ENCODE measurements at places on chromosomes 3 and 15. TPM values are rescaled to one million over a fixed set of nuclear protein-coding genes. Genes with fewer than 3 reads are reported as not detected.

Gene SNRPN
- 120 TPM for total RNA-seq

Gene PDZRN3
- 0.23 TPM for total RNA-seq

Gene GHSR
- not detected for total RNA-seq

Gene THRB
- total RNA-seq, result 0.23 TPM

Gene THOC7
- total RNA-seq, result 61.8 TPM

Gene TNFSF10
- total RNA-seq, result 180 TPM

Gene RHOV
- not detected for total RNA-seq

All from dermis blood vessel endothelial cell (primary cell).